Mammary epithelial cell (primary cell): ENCODE measurements at places on chromosomes 11 and 22.
A peak's percentile ranks its signal among the peaks of the same experiment; 100 is the strongest.

DNA sequence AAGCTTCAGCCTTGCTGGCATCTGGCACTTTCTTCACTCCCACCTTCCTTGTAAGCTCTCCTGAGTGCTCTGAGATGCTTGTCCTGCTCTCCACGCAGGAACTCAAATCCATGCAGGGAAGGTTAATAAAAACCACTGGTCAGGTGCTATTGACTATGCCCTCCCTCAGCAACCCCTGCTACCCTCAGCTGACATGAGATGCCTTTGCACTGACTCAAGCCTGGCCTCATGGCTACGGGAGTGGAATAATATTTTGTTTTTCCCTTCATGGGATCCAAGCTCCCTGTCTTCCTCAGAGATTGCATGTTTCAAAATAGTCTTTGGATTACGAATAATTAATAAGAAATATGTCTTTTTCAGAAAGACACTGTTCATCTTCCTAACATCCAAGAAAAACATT, 31.7 kb upstream of the ABCC8 start:
- no peak for DNase-seq

DNA sequence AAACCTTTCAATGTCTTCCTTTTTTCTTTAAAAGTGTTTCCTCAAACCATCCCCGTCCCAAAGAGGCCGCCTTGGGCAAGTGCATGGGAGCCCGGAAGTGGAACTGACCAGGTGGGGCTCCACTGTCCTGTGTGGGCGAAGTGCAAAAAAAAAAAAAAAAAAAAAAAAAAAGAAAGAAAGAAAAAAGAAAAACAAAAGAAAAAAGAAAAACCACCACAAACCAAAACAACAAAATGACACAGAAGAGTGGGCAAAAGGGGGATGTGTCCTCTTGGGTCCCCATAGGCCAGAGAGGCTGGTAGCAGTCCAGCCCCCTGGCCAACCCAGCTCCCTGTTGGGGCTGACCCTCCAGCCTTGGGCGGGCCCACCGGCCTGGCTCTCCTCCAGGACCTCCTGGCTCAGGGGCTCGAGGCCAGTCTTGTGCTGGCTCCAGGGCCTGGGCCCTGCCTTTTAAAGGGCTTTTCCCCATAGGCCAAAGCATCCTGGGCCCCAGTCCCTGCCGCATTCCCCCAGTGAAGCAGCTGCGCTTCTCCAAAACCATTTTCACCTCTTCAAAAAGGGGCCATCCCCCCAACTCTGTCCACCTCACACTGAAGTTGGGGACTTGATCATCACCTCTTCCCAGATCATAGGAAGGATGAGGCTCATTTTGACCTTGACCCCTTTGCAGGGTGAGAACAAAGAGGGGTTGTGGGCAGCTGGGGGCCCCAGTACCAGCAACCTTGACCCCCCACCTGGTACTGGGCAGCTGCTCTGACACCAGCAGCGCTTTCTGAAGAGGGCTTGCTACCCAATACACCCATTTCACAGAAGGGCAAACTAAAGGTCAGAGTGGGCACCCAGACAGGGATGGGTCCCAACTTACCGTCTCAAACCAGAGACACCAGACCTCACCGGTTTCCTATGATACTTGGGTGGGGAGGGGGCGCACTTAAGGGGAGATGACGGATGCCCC, 9.4 kb downstream of the CBX6 start:
- DNase-seq: no peak

DNA sequence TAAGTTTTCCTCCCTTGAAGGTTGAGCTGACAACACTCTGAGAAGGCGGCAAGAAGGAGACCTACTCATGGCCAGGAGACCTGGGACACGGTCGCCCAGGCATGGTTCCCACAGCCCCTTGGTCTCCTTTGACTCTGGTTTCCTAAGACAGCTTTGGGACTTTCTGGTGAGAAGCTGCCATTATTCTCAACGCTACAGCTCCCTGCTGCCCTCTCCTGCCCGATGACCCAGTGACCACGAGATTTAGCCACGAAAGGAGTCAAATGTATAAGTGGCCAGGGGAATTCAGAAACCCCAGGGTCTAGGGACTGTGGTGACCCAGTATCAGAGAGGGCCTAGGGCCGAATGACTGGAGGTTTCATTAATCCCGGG, 699 bp upstream of the SDF2L1 start:
- peak; percentile 52 for DNase-seq

DNA sequence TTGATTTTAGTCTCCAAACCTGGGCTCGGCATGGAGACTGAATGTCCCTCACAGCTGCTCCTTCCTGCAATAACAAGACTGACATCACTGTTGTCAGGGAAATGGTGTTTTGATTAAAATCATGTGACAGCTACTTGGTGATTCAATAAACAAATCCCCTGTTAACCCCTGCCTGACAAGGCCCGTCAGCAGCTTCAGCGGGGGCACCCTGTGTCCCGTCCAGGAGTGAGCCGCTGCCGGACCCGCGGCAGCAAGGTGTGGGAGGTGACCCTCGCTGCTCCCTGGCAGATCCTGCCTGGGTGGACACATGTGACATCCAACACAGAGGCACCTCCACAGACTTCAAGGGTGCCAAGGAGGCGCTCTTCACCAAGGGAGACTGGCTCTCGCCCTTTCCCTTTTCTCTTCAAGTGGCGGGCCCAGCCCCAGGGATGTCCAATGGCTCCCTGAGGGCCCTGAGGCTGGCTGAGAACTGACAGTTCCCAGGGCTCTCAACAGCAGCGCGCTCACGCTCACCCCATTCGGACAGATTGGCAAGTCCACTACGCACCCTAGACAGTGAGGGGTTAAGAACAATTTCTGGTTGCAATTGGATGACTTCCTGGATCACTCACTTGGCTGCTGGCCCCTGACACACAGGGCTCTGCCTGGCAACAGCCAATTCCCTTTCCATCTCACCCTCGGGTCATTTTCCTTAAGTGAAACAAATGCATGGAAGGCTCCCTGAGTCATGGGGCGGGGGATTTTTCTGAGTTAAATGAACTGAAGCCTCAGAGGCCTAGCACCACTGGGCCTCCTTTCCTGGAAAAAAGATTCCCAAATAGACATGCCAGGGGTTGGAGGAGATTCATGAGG, 30.7 kb downstream of the PPP2R1B start:
- peak; percentile 95 for DNase-seq

- DNase-seq: peak; percentile 23
Measured at GRCh38 chr11:88117281-88117858, 57.9 kb downstream of the RAB38 start.

- DNase-seq: no peak
Measured at GRCh38 chr11:78414321-78415051, 3.1 kb downstream of the GAB2 start.

GRCh38 chr11:45671246-45672171, 6.1 kb upstream of the CHST1 start:
- no peak for DNase-seq

GRCh38 chr11:86091566-86091965, 22.7 kb upstream of the PICALM start:
- DNase-seq: peak; percentile 78

DNA sequence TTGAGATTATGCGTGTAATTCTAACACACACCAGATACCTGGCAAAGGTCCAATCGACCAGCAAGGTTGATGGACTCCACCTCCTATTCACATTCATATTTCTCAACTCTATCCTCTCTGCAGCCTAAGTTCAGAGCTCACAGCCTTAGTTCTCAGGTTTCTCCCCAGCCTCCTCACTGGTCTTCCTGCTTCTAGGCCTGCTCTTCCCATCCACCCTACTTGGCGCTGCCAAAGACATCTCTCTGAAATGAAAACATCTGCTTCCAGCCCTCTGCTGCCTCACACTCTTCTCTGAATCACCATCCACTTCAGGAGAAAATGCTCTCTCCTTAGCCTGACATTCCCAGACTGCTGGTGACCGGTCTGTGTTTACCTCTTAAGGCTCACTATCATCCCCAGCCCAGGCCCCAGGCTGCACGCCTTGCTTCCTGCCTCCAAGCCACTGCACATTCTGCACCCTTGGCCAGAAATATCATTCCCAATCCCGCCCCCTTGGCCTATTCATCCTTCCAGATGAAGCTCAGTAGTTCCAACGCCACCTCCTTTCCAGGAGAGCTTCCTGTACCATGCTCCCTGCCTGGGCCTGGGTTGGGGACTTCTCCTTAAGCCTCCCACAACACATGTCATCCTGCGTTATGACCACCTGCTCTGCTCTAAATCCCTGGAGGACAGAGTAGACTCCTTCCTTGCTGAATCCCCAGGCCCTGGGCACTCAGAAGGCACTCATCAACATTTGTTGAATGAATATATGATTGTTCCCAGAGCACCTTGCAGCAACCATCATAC, 3.5 kb downstream of the ARRB1 start:
- no peak for DNase-seq

DNA sequence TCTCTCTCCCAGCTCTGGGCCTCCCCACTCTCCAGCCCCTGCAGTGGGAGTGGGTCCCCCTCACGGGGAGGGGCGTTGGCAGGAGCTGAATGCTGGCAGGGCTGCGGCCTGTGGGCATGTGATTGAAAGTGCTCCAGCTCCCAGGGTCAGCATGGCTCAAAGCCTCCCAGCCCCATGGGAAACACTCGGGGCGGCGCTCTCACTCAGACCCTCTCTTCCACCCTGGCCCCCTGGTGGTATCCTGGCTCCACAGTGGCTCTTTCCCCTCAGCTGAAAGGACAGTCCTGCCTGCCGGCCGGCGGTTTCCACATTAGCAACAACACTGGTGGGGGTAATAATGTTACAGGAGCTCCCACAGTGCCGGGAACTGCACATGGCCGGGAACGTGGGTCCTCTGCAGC, 35.5 kb downstream of the POLR3H start:
- DNase-seq: no peak

DNA sequence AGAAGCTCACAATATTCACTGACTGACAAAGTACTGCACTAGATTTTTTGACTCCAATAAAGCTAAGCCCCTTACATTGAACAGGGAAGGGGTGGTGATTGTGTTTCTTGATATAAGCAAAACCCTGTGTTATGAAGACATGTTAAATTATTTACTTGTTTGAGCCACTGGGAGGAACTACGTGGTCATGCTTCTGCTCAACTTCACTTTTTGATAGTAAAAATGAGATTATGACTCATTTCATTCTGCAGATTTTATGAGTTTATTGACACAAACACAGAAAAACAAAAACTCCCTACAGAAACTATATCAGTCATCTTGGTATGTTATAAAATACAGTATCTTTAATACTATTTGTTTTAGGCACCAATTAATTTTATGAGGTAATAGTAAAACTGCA, 124.7 kb downstream of the CADM1 start:
- no peak for DNase-seq

DNA sequence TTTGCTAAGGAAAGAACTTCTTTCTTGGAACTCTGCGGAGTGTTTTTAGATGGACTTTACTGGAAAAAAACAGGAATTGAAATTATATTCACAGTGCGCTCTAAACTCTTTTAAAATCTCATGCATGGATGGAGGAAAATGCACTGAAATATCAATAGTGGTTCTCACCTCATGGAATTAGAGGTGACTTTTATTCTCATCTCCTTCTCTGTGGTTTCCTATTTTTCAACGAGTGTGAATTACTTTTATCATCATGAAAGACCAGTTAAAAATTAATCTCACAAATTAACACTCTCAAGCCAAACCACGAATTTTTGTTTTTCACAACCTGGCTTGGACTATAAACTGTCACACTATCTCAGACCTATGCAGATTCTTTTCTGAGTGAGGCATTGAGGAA, 16.6 kb downstream of the BMAL1 start:
- DNase-seq: no peak
